NCI-H774 (cell line): ENCODE measurements at places on chromosomes 3 and 15.

GRCh38 chr3:26920646-26921478, 298.3 kb downstream of the LRRC3B start:
- peak; percentile 2 for DNase-seq

- no peak for DNase-seq
Observed at GRCh38 chr15:70806992-70807712, 43.8 kb upstream of the UACA start.

- no peak for DNase-seq
Observed at GRCh38 chr3:45597171-45597570, 2.6 kb downstream of the LIMD1 start.

GRCh38 chr3:81565041-81565440, 196.4 kb downstream of the GBE1 start:
- DNase-seq = no peak

DNA sequence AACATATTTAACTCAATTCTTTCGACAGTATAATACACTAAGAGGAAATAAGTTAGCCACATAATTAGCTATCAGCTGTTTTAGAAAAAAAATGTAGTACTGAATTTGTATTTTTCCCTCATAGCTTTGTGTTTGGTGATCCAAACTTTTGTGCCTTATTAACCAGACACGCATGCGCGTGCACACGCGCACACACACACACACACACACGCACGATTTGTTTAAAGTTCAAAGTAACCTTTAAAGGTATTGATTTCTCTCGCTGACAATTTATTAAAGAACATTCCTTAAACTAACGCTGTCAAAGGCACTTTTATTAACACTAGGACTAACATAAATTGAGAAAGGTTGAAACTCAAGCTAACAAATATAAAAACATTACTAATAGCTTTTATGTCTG, 198.9 kb downstream of the ROBO1 start:
- no peak for DNase-seq

- peak; percentile 64 for DNase-seq
Observed at GRCh38 chr15:33941279-33942063, 26.8 kb upstream of the CHRM5 start.

DNA sequence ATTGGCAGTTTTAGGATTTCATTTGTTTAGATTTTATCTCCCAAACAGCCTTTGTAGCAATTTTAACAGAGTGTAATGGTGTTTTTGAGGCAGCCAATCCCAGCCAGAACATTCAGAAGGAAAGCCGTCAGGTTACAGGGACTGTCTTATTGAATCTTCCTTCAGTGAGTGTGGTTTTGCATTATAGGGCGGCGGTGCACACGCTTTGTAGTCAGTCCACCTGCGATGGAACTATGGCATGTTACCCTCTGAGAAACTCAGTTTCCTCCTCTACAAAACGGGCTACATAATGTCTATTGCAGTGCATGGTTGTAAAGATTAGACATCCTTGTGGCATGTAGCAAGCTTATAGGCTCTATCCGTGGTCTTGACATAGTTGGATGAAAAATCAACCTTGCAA, 1.0 kb downstream of the LRRC28 start:
- no peak for DNase-seq

GRCh38 chr15:40421246-40422157, 15.9 kb downstream of the IVD start:
- peak; percentile 48 for DNase-seq

GRCh38 chr3:182711261-182711683, 82.0 kb upstream of the ATP11B start:
- DNase-seq = no peak

DNA sequence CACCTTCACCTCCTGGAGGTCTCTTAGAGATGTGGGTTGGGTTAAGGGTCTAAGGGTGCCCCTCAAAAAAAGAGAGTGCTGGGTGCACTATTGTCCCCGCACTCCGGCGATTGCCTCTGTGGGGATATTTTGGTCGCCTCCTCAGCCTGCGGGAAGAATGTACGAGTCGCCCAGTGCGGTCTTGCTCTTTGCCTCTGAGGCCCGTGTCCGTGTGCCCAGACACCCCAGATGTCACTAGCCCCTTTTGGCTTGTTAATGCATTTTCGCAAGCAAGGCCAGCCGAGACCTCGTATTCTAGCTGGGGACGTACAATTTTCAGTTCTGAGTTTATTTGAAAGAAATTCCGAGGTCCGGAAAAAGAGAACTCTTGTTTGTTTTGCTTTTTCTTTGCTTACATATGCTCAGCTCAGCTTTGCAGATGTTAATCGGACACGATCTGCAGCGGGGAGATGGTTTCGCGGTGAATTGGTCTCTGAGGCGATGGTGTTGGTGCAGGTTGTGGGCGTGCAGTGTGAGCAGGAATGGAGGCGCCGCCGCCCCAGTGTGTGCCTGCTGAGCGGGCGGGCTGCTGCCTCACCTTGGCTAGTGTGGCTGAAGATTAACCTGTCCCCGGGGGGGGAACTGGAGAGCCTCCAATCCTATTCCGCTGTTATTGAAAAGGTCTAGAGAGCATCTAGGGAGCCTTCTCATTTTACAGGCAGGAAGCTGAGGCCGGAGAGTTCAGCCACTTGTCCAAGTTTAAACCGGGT, 1.4 kb downstream of the ST6GAL1 start:
- DNase-seq = no peak
